Left renal pelvis (tissue), 4 donors: ENCODE measurements at places on chromosomes 16 and 17. TPM values are rescaled to one million over a fixed set of nuclear protein-coding genes. Genes with fewer than 3 reads are reported as not detected.

PYDC1 gene
- polyA plus RNA-seq = not detected

CCL23 gene
- polyA plus RNA-seq = not detected

RNF227 gene
- 6.4 TPM for polyA plus RNA-seq

TEKT5 gene
- 0.53 TPM for polyA plus RNA-seq

CA4 gene
- polyA plus RNA-seq = 31.1 TPM

RABEP1 gene
- 62.9 TPM for polyA plus RNA-seq

B4GALNT2 gene
- 0.16 TPM for polyA plus RNA-seq

KRT33A gene
- not detected for polyA plus RNA-seq

MILR1 gene
- polyA plus RNA-seq = 1.8 TPM

VASN gene
- polyA plus RNA-seq = 68.7 TPM

KRTAP3-1 gene
- polyA plus RNA-seq = not detected

KRT10 gene
- polyA plus RNA-seq = 60.0 TPM

ZNF319 gene
- 10.4 TPM for polyA plus RNA-seq

ABHD15 gene
- polyA plus RNA-seq = 8.1 TPM

GALR2 gene
- polyA plus RNA-seq = not detected

CSH2 gene
- not detected for polyA plus RNA-seq

ABCC3 gene
- 10.2 TPM for polyA plus RNA-seq

TOX3 gene
- 36.0 TPM for polyA plus RNA-seq

KRTAP9-4 gene
- not detected for polyA plus RNA-seq

ABCC6 gene
- 22.1 TPM for polyA plus RNA-seq

PERCC1 gene
- polyA plus RNA-seq = not detected

SYCE1L gene
- polyA plus RNA-seq = 11.1 TPM

TMEM88 gene
- 26.1 TPM for polyA plus RNA-seq

ADORA2B gene
- 7.1 TPM for polyA plus RNA-seq

KRT32 gene
- not detected for polyA plus RNA-seq

TNFAIP1 gene
- 39.9 TPM for polyA plus RNA-seq

CHST6 gene
- polyA plus RNA-seq = 1.3 TPM

TMEM114 gene
- not detected for polyA plus RNA-seq

WNK4 gene
- 3.5 TPM for polyA plus RNA-seq

CCL7 gene
- not detected for polyA plus RNA-seq

CETP gene
- 10.9 TPM for polyA plus RNA-seq

C1QTNF8 gene
- polyA plus RNA-seq = not detected

CDK3 gene
- 16.8 TPM for polyA plus RNA-seq

EXOC3L1 gene
- polyA plus RNA-seq = 5.1 TPM

VTN gene
- 13.1 TPM for polyA plus RNA-seq

GJC1 gene
- 25.6 TPM for polyA plus RNA-seq

TP53TG3C gene
- polyA plus RNA-seq = not detected
